Coronary artery (tissue), 2 donors: ENCODE measurements at places on chromosomes 7 and 10.
A peak's percentile ranks its signal among the peaks of the same experiment; 100 is the strongest.

- DNase-seq = peak; percentile 84
Observed at GRCh38 chr7:112452102-112452888, 2.0 kb downstream of the IFRD1 start.

GRCh38 chr10:124820121-124820520, 18.5 kb downstream of the ABRAXAS2 start:
- DNase-seq = no peak

DNA sequence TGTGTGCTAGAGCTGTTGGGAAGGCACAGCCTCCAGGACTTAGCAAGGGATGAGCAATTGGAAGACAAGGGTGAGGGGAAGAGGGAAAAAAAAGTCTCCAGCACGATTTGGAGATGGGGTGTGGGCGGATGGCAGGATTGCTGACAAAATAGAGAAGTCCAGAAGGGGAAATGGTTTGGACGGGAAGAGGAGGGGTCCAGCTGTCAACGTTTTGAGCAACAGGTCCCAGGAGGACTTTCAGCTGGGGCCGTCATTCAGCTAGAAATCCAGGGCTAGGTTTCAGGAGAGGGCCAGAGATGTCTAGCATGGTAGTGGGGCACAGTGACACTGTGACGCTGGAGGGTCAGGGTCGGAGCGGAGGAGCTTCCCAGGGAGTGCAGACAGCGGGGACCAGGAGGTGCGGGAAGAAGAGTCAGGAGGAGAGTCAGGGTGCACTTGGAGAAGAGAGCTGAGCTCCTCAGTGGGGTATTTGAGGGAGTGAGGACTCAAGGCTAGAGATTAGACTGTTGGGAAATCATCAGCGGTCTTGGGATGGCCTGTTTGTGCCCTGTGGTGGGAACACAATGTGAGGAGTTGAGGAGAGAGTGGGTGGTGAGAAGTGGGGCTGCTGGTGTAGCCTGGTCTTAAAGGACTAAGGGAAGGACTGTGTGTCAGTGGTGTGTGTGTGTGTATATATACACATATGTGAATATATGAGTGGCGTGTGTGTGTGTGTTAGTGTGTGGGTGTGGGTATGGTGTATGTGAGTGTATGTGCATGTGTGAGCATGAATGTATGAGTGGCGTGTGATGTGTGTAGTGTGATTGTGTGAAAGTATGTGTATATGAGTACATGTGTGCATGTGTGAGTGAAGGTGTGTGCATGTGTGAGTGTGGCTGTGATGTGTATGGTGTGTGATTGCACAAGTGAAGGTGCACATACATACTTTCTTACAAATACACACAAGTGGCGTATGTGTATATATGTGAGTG, 3.8 kb downstream of the ZYX start:
- no peak for DNase-seq

DNA sequence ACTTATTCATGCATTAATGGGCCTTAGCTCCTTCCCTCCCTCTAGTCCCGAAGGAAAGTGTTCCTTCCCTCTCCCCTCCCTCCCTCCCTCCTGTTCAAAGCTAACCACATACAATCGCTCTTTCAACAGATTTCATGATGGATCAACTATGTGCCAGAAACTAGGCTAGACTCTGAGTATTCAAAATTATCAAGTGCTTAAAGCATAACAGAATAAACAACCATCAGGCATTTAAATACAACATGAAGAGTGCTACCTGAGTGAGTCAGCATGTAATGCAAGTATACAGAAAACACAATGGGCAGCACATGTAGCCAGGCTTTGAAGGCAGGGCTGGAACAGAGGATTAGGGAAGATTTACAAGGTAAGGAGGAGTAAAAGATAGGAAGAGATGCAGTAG, 11.3 kb downstream of the CHCHD3 start:
- DNase-seq = no peak

DNA sequence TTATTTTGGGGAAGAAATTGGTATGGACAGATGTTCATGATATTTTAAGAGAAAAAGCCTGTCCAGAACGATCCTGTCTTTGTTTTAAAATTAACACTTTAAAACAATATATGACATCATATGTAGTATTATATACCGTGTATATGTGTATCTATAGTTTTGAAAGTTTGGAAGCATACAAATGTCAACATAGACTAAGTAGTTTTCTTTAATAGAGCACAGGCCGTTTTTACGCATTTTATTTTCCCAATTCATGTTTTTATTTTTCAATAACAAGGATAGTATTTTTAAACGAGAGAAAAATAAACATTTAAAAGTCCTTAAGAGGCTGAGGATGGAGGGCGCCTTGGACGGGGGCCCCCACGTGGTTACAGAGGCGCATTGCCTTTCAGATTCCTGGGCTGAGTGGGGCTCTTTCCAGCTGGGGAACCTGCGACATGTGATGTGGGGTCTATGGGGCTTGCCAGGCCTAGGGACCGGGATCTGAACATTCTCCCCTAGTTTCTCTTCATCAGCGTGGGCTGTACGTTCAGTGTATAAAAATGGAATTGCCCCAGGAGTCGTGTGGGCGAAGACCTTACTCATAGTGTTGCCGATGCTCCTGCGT, 127.8 kb upstream of the ZNF746 start:
- no peak for DNase-seq

GRCh38 chr7:45138433-45139267, 18.9 kb upstream of the RAMP3 start:
- no peak for DNase-seq

- no peak for DNase-seq
Observed at GRCh38 chr10:15630353-15630752, 89.4 kb downstream of the ITGA8 start.

GRCh38 chr10:59465088-59465487, 102.7 kb upstream of the FAM13C start:
- no peak for DNase-seq

GRCh38 chr10:13338390-13339110, 9.5 kb downstream of the SEPHS1 start:
- no peak for DNase-seq

- DNase-seq = no peak
Observed at GRCh38 chr7:18538554-18539250, 43.2 kb downstream of the HDAC9 start.

GRCh38 chr7:127832592-127832991, 180.6 kb downstream of the SND1 start:
- DNase-seq = no peak

DNA sequence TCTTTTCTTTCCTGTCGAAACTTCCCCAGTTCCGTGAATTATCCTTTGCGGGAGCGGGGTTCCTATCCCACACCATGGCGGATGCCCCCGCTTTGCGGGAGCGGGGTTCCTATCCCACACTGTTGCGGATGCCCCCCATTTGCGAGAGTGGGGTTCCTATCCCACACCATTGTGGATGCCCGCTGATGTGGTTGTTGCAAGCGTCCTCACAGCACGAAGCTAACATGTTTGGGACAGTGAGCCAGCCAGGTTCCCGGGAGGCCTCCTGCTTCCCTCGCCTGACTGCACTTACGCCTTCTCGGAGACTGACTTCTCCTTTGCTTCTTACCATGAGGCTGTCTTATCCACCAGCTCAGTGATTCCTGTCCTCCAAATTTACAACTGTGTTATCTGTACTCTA, 134.7 kb downstream of the VIPR2 start:
- no peak for DNase-seq

- no peak for DNase-seq
Observed at GRCh38 chr10:57579926-57580325, 687.8 kb downstream of the IPMK start.
